ENCODE measurements at places on chromosomes 7 and 10.

DNA sequence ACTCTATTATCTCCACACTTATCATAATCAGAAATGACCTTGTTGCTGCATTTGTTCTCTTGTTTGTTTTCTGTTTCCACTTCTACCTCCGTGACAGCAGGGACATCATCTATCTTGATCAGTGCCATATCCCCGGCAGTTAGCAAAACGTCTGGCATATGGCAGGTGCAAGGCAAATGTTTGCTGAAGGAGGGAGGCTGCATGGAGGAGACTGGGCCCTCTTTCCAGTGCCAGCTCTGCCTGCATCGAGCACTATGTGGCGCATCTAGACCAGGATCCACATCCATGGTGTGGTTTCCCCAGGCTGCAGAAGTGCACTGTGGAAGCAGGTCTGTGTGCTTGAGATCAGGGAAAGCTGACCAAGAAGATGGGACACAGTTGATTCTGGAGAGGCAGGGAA is 181.2 kb downstream of the KCNMA1 start:
- no peak for DNase-seq

DNA sequence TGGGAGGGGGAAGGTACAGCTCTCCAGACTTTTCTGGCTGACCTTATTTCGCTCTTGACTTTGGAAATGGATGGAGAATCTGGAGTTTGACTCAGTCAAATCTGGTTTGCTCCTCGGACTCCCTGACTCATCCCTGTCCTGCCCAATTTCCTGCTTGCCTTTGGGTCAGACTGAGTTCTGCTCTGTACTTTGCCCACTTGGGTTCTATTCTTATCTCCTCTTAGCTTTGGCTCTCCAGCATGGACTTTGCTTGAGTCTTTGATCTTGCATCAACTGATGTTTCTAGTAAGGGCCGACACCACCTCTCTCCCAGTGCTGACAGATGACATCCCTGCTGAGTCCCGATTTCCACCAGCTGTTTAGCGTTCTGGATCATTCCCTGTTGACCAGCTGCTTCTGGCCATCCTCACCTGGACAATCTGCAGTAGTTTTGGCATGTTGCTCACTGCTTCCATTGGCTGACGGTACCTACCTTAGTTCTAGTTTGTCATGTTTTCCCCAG is 335.3 kb downstream of the SUGCT start:
- DNase-seq, result no peak

- no peak for DNase-seq
Observed at GRCh38 chr7:64882341-64883112, 20.5 kb upstream of the ZNF273 start.

DNA sequence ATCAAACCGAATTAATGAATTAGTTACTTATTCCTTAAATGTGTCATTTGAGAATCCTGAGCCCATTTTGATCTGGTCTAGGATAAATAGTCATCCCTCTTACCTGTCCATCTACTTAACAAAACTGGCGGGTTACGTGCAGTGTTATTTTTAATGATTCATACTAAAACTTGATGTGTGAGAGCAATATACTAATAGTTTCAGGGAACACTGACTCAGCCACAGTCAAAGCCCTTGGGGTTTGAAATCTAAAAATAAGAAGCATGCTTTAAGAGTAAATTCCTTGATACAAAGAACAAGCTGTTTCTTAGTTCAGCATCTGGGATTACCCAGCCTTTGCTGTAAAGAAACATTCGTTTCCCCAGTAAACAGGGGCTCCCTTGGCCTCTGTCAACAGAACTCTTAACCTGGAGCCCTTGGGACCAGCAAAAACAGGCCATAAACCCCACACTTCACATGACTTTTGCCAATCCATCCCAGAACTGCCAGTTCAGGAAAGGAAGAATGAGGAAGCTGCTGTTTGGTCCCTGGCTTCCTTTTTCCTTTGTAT is 370.6 kb upstream of the IGFBP3 start:
- no peak for DNase-seq

GRCh38 chr7:5230265-5231067 is 40.4 kb downstream of the WIPI2 start:
- no peak for DNase-seq

GRCh38 chr10:16612115-16612980 is 90.7 kb upstream of the C1QL3 start:
- no peak for DNase-seq

- no peak for DNase-seq
Observed at GRCh38 chr7:47301105-47301477, 280.8 kb downstream of the TNS3 start.

- DNase-seq, result no peak
Observed at GRCh38 chr10:23481363-23481961, 42.6 kb downstream of the OTUD1 start.

DNA sequence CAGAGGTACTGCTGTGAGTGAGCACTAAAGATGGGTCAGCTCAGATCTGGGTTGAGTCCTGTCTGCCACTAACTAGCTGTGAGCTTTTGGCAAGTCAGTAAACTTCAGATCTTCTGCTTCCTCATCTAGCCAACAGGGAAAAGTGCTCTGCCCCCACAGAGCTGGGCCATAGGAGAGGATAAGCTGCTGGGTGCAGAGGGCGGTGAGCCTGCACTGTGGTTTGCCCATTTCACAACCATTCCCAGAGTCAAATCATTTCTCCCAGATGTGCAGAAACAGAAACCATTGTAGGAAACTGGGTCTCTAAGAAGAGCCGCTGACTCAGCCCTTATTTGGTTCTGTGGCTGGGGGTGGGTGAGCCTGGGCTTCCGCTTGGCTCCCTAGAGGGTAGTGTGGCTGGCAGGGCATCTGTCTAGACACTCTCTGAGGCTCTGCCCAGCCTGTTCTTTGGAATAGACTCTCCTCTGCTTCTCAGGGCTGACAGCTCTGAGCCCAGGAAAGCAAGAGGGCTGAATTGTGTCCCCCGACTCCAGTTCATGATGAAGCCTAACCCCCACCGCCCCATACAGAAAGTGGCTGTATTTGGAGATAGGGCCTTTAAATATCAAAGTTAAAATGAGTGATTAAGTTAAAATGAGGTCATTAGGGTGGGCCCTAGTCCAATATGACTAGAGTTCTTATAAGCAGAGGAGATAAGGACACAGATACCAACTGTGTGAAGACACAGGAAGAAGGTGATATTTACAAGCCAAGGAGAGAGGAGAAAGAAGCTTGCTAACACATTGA is 29.5 kb upstream of the ARHGAP22 start:
- DNase-seq, result no peak

DNA sequence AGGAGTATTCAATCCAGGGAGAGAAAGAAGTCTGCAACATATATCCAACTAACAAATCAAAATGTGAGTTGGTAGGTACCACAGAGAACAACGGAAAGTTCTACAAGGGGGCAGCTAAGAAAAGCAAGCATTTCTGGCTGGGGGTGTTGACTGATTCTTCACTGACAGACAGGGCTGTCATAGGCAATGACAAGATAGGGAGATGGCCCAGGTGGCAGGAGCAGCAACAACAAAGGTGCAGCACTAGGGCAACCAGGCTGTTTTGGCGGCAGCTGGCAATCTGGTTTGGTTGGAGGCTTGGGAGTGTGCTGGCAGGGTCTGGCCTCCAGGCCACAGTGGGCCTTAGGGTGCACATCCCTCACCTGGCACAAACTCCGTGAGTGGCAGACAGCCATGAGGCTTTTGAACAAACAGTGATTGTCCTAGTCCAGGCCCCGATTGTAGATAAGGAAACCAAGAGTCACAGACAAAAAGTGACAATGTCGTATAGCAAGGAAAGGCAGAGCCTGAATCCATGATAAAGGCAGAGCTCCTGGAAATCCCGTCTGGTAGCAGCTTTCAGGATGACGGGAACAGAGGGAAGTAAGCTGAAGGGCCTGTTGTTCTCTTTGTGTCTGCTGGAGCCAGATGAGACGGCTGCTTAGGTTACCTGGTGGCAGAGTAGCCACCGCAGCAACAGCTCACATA is 28.4 kb downstream of the DPCD start:
- no peak for DNase-seq

DNA sequence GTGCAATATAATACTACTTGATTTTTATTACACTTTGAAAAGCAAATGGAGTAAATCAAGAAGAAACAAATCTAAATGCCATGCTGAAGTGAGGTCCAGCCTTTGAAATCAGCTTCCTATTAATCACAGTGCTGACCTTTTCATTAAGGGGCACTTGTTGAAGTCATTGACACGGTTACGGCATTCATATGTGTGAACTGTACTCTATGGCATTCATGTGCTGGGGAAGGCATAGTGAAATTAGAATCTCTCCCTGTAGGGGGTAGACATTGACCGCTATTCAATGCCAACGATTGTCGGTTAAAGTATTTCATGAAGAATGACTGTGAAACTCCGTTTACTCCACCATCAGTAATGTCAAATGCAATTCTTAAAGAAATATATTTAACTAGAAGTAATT is 296.1 kb upstream of the SEMA3A start:
- no peak for DNase-seq

- DNase-seq, result no peak
Observed at GRCh38 chr7:64907641-64908326, 4.7 kb downstream of the ZNF273 start.

DNA sequence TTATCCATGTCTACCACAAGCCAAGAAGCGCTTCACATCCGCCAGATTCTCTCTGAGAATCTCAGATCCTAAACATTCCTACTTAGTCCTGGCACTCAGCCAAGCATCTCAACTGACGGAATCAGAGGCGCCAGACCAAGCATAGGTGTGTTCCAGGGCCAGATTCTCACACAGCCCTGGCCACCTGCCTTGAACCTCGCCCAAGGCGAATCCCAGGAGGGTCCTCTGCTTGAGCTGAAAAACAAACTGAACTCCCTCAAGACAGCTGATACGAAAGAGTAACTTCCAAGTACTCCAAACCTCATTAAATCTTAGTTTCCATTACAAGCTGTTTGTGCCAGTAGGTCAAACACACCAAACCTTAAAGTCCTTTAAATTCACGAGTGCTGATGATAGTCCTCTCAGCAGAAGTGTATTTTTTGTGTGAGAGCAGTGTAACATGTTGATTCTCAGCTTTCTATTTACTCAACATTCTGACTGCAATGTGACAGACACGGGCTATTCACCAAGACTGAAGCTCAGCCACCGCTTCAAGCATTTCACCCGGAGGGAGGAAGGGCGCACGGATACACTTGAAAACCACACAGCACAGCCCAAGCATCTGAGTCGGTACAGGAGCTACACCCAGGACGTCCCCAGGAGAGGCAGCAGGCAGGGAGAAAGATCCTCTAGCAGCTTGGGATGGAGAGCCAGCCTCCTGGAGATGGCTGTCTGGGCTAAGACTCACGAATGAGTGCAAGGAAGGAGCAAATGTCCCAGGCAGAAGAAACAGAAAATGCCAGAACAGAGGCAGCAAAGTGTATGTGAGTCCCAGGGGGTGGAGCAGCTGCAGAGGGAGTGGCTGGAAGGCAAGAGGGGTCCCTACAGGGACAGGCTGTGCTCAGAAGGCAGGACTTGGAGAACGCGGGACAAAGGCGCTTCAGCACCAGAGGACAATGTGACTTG is 6.0 kb downstream of the PARD3 start:
- DNase-seq, result no peak

DNA sequence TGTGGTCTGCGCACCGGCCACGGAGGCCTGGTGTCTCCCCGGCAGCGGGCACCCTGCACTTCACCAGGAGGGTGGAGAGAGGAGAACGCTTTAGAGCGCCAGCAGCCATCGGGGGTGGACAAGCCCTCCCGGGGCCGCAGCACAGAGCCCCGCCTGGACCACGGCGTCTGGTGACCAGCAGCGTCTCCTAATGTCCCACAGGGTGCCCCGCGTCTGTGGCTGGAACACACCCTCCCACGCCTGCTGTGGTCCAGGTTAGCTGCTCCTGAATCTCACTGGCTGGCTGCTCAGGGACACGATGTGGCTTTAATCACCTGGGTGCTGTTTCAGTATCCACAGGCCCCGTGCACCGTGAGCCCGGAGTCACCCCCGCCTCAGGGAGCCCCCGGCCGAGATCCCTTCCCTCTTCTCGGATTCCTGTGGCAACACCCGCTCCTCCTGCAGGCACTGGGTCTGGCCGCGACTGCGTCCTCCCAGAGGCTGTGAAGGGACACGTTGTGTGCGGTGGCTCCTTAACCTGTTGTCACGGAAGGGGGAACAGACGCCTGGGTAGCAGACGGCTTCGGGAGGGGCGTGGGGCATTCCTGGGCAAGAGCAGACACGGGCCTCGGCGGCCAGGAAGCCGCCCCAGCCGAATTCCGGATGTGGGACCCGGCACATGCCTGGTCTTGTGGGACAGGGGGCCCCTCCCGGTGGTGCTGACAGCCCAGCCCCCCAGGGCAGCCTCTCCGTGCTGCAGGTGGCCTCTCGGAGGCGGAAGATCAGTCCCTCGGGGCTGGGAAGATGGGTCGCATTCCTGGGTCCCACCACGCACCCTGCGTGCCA is 78.9 kb downstream of the FOXL3 start:
- no peak for DNase-seq

DNA sequence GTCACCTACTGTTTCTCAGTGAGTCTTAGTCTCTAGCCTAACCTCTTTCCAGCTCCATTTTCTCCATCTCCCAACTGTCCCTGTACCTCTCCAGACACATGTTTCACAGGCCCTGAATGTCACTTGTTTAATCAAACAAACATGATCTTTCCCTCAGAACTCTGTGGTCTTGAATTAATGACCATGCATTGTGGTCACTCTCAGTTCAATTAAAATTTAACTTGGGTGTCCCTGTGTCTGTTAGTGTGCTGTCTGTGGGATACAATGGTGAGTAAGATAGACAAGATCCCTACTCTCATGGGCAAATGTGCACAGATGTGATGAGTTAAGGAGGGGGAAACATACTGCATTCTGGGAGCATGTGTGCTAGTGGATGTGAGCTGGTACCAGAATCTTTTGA is 65.0 kb downstream of the RBM33 start:
- no peak for DNase-seq

DNA sequence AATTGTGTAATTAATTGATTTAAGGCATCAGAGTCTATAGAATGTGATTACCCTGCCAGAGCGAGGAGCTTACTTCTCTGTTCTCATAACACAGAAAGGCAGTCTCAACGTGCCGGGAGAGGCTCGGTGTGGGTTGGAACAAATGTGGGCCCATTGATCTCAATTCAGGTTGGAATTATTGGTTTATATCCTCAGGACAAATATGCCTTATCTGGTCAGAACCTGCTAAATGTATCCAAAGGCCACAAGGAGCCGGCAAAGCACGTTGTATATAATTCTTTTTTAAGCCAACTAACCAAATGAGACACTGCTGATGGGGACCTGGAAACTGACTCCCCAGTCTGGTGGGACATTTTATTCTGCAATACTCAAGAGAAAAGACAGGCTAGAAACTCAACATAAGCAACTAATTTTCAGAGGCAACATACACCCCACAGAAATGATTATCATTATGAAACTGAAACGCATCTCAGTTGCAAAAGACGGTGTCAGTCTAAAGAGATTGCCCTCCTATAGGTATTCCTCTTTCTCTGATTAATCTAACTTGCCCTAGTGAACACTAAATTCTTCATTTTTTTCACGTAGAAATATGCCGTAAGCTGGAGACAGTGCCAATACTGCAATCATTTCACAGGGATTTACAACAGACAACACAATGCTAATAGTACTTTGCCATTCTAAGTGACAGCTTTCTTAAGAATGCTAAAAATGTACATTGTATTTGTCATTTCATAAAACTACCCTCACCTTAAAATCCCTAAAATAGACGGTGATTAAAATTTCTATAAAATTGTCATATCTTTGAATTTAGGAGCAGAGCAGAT is 9.4 kb downstream of the EBF3 start:
- DNase-seq, result no peak

GRCh38 chr7:66682350-66683093 is 53.8 kb downstream of the KCTD7 start:
- DNase-seq, result no peak

All from activated T-helper 1 cell treated with Interleukin-2 at 50 U/mL for 16 hours (primary cell).